CD4-positive, alpha-beta T cell treated with Interleukin-15 for 4 hours (primary cell): ENCODE measurements at places on chromosomes 3 and 15.

- no peak for DNase-seq
Measured at GRCh38 chr3:179853176-179853575, 183.6 kb downstream of the PEX5L start.

DNA sequence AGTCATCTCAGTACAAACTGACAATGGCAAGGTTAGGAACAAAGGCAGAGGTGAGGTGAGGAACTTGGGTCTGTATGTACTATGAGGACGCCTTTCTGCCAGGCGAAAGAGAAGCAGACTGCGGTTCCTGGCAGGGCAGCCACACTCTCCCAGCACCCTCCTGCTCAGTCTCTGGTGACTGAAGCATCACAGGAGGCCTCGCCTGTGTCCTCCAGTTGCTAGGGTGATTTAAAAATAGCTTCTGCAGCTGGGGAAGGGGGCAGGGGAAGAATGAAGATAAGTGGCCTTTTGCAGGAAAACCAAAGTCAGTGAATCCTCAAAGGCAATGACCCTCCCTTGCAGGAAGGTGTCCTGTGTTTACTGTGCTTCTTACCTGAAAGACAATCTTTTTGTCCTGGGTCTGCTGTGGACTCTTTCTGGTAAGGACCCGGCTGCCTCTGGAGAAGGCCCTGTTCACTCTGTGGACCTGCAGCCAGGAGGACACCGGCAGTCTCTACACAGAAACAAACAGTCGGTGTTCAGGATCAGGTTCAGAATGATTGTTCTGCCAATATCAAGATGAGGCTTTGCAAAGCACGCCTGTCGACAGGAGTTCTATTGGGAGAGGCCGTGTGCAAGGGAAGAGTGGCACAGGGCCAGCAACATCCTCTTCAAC, 65.7 kb upstream of the DGKG start:
- DNase-seq, result no peak

- DNase-seq, result peak; percentile 65
Measured at GRCh38 chr15:39920510-39921273, 626 bp upstream of the GPR176 start.

DNA sequence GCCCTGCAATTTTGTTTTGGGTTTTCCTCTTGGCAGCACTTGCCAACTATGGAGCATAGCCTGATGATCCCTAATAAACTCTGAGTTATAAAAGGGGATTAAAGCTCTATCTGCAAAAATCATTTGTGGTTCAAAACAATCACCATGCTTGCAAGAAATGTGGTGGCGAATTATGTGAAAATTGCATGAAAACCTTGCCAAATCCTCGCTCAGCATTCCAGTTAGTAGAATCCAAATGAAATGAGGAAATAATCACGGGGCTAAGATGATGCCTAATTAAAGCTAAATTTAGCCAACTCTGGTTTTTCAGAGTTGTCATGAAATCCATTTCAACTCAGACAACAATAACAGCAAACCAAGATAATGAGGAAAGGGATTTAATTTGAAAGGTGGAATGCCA, 73.0 kb upstream of the PROK2 start:
- DNase-seq, result no peak

GRCh38 chr15:47670365-47670764, 46.9 kb upstream of the SEMA6D start:
- DNase-seq, result no peak

GRCh38 chr3:165796701-165797100, 40.5 kb downstream of the BCHE start:
- no peak for DNase-seq

- DNase-seq, result no peak
Measured at GRCh38 chr15:37618353-37618752, 316.1 kb upstream of the TMCO5A start.

GRCh38 chr15:97858296-97858695, 102.2 kb upstream of the ARRDC4 start:
- no peak for DNase-seq

GRCh38 chr15:43769584-43770228, 7.1 kb downstream of the ELL3 start:
- peak; percentile 58 for DNase-seq

GRCh38 chr3:113754494-113755159, 7.8 kb downstream of the ATP6V1A start:
- DNase-seq, result no peak

DNA sequence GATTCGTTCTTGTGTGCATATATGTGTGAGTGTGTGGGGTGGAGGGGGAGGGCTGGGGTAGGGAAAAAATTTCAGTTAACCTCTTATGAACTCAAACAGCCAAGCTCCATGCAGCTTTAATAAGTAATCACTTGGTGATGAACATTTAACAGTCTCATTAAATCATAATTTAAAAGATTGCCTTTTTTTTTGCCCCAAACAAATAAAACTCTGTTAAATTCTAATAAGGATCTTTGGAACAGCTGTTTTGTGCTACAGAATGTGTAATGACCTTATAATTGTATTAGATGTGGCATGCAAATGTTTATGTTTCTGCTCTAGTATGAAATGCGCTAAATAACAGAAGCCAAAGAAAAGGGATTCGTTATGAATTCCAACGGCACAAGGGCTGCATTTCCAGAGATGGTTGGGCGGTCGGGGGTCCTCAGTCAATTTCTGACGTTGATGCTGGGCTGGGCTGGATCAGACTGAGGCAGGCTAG, 80.0 kb upstream of the RORA start:
- DNase-seq, result no peak

- DNase-seq, result no peak
Measured at GRCh38 chr15:64930778-64931371, 19.2 kb downstream of the ANKDD1A start.

- DNase-seq, result peak; percentile 2
Measured at GRCh38 chr15:27059610-27060202, 88.7 kb downstream of the GABRG3 start.

- DNase-seq, result no peak
Measured at GRCh38 chr3:48678566-48679380, 6.9 kb downstream of the NCKIPSD start.

DNA sequence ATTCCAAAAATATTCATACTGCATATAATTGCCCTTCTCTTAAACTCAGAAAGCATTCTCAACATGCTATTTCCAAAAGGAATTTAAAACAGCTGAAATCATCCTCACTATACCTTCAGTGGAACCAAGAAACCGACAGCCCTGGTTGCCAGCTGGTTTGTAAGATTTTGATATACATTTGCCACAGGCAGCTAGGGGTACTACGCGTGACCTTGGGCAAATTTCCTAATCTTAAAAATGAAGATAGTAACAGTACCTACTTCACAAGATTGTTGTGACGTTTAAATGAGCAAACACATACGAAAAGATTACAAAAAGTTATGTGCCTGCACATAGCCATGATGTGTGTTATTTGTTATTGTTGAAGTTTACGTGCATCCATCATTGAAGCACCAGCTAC, 7.3 kb downstream of the C3orf70 start:
- DNase-seq, result no peak

GRCh38 chr15:31051496-31052080, 49.9 kb downstream of the TRPM1 start:
- DNase-seq, result no peak

- no peak for DNase-seq
Measured at GRCh38 chr15:27237319-27237939, 266.4 kb downstream of the GABRG3 start.

- DNase-seq, result no peak
Measured at GRCh38 chr3:11088831-11089230, 65.5 kb upstream of the HRH1 start.

GRCh38 chr3:189714991-189715961, 84.1 kb downstream of the TP63 start:
- no peak for DNase-seq

DNA sequence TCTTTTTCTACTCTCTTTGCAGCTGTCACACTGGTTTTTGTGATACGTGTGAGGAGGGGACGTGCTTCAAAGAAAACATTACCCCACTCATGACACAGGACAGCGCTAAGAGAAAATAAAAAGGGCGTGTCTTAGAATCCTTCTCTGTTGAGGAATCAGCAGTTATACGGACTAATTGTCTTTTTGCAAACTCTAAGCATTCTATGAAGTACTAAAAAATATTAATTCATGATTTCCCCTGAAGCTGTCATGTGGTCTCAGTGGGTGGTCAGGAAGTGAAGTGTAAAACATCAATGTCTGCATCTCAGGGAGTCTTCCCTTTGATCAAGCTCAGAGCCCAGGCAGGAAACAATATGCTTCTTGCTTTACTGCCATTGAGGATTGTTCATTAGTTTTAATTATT, 117.5 kb upstream of the CRBN start:
- DNase-seq, result no peak

GRCh38 chr15:78879517-78880241, 7.0 kb downstream of the MORF4L1 start:
- no peak for DNase-seq

GRCh38 chr3:81579744-81580143, 181.7 kb downstream of the GBE1 start:
- DNase-seq, result no peak

DNA sequence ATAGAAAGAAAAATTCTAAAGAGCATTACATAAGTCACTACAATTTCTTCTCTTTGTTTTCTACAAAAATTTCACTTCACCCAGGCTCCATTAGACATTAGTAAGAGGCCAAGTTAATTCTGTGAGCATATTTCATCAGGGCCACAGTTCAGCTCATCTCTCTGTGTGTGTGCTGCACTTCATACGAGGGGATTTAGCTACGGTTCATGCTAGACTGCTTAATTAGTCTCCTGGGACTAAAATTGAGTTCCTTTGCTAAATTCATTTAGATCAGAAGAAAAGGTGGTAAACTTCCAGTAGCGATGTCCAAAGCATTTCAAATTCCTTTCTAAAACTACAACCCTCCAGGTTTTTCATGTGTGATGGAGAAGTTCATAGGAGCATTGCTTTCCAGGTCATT, 83.1 kb upstream of the SETMAR start:
- DNase-seq, result no peak

DNA sequence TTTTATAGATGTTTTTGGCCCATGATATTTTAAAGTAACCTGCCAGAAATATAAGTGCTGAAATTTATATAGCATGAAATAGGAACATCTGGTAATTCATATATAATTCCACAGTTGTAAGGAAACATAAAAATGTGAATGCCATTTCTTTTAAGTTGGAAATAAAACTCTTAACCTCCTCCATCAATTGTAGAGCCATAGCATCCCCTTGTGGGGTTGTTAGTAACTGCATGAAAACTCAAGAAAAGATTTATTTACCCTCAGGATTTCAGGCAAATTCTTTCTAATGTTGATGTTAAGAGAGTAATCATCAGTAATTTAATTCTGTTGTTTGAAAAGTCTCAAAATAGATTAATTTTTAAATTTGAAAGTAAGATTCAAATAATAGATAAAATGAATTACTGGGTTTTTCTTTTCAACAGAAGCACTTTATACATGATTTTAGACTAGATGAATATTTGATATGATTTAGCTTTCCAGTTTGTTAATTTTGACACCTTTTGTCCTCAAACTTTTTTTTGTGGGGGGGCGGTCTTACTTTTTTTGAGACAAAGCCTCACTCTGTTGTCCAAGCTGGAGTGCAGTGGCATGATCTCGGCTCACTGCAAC, 74.7 kb downstream of the RASA2 start:
- DNase-seq, result peak; percentile 74

GRCh38 chr15:70284438-70285214, 186.9 kb upstream of the TLE3 start:
- DNase-seq, result no peak

GRCh38 chr15:90160781-90161727, 40.1 kb upstream of the SEMA4B start:
- DNase-seq, result no peak

DNA sequence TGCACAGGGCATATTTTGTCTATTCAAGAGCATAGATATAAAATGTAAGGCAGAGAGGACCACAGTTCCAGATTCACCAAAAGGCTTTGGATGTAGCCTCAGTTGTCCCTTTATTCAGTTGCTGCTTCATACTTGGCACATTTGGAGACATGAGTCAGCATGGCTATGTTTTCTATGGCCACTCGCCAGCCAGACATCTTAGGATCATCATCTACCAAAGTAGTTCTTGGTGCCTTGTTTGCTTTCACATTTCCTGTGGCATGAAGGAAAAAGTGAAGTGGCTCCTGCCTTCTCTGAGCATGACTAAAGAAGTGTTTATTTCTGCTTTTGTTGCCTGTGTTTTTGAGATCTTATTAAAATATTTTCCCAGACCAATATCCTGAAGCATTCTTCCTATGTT, 7.2 kb downstream of the SUSD5 start:
- DNase-seq, result no peak

DNA sequence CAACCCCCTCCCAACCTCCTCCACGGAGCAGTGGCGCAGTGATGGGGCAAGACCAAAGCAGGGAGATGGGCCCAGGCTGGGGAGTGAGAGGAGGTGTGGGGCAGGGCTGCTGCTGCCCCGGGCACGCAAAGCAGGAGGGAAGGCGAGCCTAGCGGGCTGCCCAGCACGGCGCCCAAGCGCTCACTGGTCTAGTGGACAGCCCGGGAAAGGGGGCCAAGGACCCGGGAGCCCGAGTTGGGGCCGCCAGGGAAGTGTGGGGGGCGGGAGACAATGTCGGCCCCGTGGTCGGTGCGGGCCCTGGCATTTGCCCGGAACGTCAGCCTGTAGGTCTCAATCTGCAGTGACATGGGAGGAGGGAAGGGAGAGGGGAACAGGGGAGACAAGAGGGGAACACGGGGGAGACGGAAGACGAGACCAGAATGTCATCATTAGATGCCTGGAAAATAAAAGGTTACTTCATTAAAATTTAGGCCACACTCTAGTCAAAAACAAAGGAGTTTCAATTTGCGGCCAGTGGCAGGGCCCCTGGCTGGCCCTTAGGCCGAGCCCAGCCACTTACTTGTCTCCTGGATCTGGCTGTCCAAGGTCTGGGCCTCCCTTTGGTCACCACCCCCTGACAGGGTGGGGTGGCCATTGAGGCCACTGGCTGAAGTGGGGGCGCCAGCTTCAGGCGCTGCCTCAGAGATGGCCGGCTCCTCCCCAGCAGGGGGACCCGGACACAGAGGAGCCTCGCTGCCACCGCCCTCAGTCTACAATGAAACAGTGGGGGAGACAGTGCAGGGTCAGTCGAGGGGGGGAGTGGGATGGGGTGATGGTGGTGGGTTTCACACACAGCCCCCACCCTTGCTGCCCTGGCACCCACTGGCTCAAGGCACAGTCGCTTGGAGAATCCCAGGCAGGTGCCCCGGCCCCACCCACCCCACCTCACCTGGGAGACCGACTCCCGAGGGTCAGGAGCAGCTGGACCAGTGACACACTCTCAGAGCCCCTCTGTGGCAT, 50.0 kb downstream of the DHX30 start:
- DNase-seq, result no peak

- no peak for DNase-seq
Measured at GRCh38 chr3:194731506-194732073, 45.9 kb downstream of the FAM43A start.

DNA sequence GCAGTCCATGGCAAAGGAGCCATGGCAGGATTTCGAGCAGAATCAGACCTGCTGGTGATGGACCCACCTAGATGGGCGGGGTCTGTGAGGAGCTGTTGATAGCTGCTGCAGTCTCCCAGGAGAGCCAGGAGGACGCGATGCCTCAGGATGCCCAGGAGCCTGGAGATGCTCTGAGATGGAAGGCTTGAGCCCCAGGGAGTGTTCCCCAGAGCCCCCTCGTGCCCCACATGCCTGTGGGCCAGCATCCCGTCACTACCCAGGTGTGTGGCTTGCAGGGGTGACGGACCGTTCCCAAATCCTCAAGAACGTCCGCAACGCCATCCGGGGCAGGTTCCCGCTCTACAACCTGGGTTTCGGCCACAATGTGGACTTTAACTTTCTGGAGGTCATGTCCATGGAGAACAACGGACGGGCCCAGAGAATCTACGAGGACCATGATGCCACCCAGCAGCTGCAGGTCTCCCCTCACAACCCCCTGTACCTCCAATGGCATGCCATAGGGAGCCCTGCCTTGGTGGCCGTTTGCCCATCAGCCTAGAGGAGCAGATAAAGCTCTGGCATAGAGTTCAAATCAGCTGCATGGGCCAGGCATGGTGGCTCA, 6.7 kb downstream of the ITIH1 start:
- DNase-seq, result no peak

- DNase-seq, result no peak
Measured at GRCh38 chr3:31043184-31043819, 148.8 kb upstream of the GADL1 start.
